ENCODE measurements at places on chromosomes 5 and 9.

GRCh38 chr5:55603922-55604321 lies 69.2 kb upstream of the PLPP1 start:
- no peak for DNase-seq

GRCh38 chr5:73693573-73694061 lies 67.6 kb downstream of the ARHGEF28 start:
- DNase-seq = peak; percentile 12

- DNase-seq = no peak
Measured at GRCh38 chr5:177194268-177194667, 60.7 kb downstream of the NSD1 start.

- peak; percentile 67 for DNase-seq
Measured at GRCh38 chr9:99140685-99141314, 35.9 kb downstream of the TGFBR1 start.

DNA sequence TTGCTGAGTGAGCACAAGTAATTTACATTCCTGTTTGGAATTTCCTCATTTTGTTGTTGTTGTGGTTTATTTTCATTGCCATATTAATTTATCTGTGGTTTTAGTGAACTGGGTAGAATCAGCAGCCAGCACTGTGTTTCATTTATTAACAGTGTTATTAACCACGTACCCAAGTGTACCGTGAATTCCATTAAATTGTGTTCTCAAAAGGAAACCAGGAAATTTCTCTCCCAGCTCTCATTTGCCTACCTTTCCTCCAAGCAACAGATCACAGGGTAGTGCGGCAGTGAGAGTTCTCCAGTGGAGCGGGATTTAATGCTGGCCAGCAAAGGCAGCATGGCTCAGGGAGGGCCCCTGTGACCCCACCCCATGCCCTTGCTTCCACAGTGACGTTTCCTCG lies 54.6 kb downstream of the MVB12B start:
- DNase-seq = no peak

- peak; percentile 32 for DNase-seq
Measured at GRCh38 chr9:127898433-127899127, 823 bp downstream of the ST6GALNAC6 start.

DNA sequence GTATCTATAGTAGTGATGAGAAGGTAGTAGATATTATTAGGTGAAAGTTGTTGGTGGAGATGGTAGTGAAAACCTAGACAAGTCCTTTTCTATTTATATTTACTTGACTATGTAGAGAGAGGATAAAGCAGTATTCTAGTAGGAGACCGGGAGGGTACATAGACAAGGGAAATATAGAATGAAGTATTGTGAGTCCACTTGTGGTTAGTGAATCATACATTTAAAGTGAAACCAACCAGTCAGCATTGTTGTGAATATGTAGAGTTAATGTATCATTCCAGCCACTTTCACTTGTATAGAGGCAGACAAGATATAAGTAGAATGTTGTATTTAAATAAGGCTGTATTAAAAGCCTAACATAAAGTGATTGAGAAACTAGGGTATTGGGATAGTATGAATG lies 1711.3 kb upstream of the ACO1 start:
- DNase-seq = no peak

- DNase-seq = no peak
Measured at GRCh38 chr5:135697251-135697958, 118.6 kb upstream of the CXCL14 start.
